ENCODE measurements at places on chromosomes 11 and 22. TPM values are rescaled to one million over a fixed set of nuclear protein-coding genes. Genes with fewer than 3 reads are reported as not detected.

The TMEM45B gene
- not detected for total RNA-seq

The NAALAD2 gene
- 5.6 TPM for total RNA-seq

The PNPLA5 gene
- total RNA-seq, result not detected

The CNTF gene
- total RNA-seq, result 3.3 TPM

The EHF gene
- not detected for total RNA-seq

The UPK3A gene
- not detected for total RNA-seq

The DNAJB7 gene
- total RNA-seq, result not detected

The TRAPPC4 gene
- total RNA-seq, result 84.5 TPM

The GVQW3 gene
- total RNA-seq, result 2.3 TPM

The NRXN2 gene
- 0.55 TPM for total RNA-seq

The DEUP1 gene
- under 0.01 TPM for total RNA-seq
